ENCODE measurements at places on chromosomes 13 and 19.

DNA sequence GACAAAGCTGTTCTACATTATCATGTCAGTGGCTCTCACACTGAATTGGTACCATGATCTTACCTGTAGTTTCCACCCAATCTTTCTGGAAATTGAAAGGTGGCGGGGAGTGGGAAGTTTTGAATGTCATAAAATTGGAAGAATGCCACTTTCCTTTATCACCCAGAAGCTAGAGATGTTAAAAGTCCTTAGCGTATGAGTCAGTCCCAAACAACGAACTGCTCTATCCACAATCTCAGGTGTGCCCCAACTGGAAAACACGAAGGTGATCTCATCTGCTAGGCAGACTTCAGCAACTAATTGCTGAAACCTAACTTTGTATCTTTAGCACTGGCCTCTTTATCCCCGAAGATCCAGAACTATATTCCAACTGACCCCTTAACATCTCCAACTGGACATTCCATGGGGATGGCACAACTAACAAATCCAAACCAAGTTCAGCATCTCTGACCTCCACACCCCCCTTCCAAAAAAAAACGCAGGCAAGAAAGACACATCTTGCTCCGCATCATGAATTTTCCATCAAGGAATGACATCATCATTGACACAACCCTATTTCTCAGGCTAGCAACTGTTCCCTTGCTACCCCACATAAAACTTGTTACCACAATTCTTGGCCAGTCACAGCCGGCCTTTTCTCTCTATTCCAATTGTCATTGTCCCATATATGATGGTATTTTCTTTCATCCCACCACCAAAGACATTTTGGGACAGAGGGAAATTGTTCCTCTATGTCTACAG, 175.4 kb downstream of the KLF12 start:
- DNase-seq, result no peak

DNA sequence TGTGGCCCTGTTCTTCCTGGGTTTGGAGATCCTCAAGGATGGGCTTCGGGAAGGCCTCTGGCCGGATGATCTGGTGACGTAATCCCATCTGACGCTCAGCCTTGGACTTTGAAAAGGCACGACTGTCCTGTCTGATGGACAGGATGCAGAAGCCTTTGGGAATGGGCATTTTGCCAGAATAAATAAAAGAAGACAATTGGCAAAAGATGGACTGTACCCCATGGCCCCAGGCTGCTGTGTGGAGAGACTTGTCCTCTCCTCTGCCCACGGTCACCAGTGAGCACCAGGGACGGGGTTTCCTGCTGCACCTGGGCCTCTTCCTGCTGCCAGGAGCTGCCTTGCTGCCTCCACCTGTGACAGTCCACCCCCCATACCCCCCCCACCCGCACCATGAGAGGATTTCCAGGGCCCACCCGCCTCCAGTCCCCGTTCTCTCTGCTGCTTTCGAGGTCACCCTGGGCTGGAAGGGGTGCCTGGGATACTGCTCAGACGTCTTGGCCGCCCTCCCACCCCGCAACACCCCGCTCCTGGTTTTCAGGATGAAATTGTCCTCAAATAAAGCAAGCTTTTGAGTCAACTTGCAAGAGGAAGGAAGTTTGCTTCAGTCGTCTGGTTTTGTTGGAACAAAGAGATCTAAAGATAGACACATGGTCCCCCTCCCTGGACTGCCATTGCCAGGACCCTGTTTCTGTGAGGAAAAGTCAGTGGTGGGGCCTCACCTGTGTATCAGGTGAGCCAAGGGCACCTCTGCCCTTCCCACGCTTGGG, 40.9 kb downstream of the MCF2L start:
- no peak for DNase-seq

DNA sequence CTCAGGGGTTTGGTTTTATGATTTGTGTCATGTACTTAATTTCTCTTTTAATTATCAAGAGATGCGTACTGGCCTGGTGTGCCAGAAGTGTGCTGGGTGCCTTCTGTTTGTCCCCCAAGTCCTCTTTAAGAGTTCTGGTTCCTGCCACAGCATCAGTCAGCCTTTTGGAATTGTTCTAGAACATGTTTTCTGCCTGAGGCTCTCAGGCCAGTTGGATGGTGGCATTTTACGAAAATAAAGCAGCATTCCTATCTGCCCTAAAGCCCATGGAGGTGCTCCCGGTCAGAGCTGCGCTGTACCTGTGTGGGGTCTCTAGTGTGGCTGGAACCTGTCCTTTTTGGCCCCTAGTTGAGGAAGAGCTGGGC, 54.1 kb downstream of the TSSK6 start:
- no peak for DNase-seq

DNA sequence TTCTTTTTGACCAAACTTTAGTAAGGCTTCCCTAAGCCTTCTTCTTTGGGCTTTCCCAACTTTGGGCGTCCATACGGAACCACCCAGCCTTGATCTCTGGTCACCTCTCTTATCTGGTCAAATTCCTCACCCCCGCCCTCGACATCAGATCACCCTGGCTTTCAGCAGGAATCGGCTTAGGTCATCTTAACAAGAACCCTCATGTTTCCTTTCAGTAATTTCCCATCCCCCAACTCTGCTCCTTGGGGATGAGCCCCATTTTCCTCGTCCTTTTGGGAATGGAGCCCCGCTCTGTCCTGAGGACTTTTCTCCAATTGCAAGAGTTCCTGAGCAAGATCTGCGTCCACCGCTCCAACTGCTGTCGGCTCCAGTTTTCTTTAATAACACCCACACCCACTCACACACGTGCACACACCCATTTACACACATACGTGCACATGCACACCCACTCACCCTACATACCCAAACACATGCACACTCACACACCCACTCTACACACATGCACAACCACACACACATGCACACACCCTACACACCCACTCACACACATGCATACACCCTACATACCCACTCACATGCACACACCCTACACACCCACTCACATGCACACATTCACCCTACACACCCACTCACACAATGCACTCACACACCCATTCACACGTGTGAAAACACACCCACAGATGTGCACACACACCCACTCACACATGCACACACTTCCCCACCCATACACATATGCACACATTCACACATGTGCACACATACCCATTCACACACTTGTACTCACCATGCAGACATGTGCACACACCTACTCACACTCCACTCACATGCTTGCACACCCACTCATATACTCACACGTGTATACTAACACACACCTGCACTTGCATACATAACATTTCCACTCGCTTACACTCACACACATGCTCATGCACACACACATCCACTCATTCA, 87.0 kb upstream of the TM9SF2 start:
- DNase-seq, result no peak

GRCh38 chr19:49912965-49913685, 15.9 kb upstream of the ATF5 start:
- no peak for DNase-seq

- no peak for DNase-seq
Observed at GRCh38 chr19:14277608-14278007, 71.6 kb upstream of the ADGRL1 start.

- DNase-seq, result no peak
Observed at GRCh38 chr19:10407096-10407495, 3.8 kb upstream of the CDC37 start.

DNA sequence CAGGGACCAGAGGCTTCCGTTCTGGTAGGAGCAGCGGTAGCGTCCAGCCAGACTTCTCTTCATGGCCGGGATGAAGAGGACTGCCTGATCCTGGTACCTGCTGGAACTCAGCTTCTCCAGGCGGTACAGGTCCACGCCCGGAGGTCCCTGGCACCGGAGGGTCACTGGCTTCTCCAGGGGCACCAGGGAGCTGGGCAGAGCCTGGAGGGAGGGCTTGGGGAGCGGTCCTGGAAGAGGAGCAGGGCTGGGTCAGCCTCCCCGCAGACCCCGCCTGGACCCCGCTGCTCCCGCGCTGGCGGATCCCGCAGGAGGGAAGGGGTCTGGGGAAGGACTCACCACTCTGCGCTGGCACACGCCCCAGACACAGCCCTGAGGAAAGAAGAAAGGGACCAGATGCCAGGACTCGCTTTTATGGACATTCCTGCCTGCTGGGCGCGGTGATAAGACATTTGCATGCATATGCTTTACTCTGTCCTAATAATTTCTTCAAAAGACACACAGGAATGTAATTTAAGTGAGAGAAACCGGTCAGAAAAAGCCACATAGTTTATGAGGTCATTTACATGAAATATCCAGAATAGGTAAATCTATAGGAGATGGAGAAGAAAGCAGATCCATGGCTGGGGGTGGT, 5.8 kb downstream of the GP6 start:
- no peak for DNase-seq

DNA sequence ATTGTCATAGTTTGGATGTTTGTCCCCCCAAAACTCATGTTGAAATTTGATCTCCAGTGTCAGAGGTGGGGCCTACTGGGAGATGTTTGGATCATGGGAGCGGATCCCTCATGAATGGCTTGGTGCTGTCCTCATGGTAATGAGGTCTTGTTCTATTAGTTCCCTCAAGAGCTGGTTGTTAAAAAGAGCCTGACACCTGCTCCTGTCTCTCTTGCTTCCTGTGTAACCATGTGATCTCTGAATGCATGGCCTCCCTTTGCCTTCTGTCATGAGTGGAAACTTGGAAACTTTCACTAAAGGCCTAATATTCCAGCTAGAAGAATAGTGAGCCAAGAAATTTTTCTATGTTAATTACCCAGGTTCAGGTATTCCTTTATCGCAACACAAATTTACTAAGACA, 311.4 kb upstream of the ATXN8OS start:
- no peak for DNase-seq

GRCh38 chr13:109999659-110000533, 213.5 kb upstream of the IRS2 start:
- no peak for DNase-seq

- DNase-seq, result no peak
Observed at GRCh38 chr19:6250024-6250615, 29.7 kb downstream of the MLLT1 start.

Data from stimulated activated CD4-positive, alpha-beta T cell treated with anti-CD3 and anti-CD28 coated beads, TNF-alpha, amount 100 ng/mL, for 4 hours (primary cell).